ENCODE measurements at places on chromosomes 5 and 9.

GRCh38 chr9:76873056-76873792 lies 32.7 kb downstream of the PRUNE2 start:
- DNase-seq: no peak

DNA sequence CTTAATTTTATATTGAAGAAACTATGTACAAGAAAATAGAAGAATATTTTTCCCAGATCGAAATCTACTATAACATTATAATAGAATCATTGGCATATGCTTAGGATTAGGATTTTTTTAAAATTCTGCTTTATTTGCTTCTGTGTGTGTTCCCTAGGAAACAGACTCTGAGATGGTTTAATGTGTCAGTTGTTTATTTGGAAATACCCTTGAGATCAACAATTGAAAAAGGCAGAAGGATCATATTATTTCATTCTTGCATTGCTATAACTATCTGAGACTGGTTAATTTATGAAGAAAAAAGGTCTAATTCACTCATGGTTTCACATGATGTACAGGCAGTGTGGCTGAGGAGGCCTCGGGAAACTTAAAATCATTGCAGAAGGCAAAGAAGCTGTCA lies 622.6 kb downstream of the PRR16 start:
- no peak for DNase-seq

DNA sequence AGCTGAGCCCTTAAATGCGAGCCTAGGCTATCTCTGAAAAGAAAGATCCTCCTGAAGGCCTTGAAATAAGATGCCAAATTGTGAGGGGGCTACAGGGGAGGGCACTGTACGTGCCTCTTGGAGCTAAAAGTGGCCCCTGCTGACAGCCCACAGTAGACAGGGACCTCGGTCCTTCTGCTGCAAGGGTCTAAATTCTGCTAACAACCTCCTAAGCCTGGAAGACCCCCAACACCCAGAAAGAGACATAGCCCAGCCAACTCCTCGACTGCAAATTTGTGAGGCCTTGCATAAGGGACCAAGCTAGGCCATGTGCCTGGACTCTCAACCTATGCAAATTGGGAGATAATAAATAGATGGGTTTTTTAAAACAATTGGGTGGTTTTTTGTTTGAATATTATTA lies 54.7 kb downstream of the UBE2QL1 start:
- no peak for DNase-seq

- DNase-seq: no peak
These were observed 72.7 kb downstream of the NTNG2 start for GRCh38 chr9:132234535-132234934.

GRCh38 chr9:14245901-14246525 lies 67.9 kb downstream of the NFIB start:
- DNase-seq: no peak

GRCh38 chr5:155004138-155004744 lies 9.3 kb upstream of the KIF4B start:
- no peak for DNase-seq

- DNase-seq: no peak
These were observed 5.0 kb downstream of the STC2 start for GRCh38 chr5:173323106-173323798.

- DNase-seq: no peak
These were observed 29.7 kb upstream of the AKNA start for GRCh38 chr9:114417511-114417910.

- no peak for DNase-seq
These were observed 47.6 kb downstream of the AQP7 start for GRCh38 chr9:33354651-33355211.

GRCh38 chr9:120902569-120903535 lies 23.7 kb downstream of the TRAF1 start:
- no peak for DNase-seq

DNA sequence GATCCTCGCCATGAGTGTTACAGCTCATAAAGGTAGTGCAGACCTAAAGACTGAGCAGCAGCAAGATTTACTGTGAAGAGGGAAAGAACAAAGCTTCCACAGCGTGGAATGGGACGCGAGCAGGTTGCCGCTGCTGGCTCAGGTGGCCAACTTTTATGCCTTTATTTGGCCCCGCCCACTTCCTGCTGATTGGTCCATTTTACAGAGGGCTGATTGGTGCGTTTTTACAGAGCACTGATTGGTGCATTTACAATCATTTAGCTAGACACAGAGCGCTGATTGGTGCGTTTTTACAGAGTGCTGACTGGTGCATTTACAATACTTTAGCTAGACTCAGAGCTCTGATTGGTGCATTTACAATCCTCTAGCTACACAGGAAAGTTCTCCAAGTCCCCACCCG lies 13.9 kb downstream of the PLK2 start:
- no peak for DNase-seq

- DNase-seq: no peak
These were observed 4.0 kb downstream of the SEC61B start for GRCh38 chr9:99226054-99226453.

DNA sequence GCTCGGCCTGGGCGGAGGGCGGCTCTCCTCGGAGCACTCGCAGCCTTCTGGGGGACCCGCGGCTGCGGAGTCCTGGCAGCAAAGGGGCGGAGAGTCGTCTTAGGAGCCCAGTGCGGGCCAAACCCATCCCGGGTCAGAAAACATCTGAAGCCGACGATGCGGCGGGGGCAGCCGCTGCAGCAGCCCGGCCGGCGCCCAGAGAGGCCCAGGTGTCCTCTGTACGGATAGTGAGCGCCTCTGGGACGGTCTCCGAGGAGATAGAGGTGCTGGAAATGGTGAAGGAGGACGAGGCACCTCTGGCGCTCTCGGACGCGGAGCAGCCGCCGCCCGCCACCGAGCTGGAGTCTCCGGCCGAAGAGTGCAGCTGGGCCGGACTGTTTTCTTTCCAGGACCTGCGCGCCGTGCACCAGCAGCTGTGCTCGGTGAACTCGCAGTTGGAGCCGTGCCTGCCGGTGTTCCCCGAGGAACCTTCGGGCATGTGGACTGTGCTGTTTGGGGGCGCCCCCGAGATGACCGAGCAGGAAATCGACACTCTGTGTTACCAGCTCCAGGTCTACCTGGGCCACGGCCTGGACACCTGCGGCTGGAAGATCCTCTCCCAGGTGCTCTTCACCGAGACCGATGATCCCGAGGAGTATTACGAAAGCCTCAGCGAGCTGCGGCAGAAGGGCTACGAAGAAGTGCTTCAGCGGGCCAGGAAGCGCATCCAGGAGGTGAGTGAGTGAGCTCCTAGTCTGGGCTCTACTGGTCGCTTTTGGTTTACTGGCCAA lies 1.2 kb downstream of the JMY start:
- peak; percentile 42 for DNase-seq

- DNase-seq: no peak
These were observed 146.9 kb downstream of the TENT4A start for GRCh38 chr5:6859951-6860638.

DNA sequence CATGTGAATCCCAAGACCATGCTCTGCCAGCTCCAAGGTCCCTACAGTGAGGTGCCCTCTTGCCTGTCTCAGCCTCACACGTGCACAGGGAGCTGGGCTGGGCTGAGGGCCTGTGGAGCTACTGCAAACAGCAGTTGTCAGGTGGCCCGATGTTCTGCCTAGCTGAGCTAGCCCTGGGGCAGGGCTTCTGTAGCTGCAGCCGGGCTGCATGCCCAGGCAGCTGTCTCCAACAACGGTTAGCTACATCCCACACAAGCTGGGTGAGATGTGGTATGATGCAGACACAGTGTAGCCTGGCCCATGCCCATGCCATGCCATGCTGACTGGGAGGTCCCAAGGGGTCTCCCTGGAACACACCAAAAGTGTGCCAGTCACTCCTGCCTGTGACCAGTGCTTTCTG lies 62.0 kb downstream of the MACROH2A1 start:
- DNase-seq: no peak

GRCh38 chr5:138616508-138616907 lies 41.3 kb upstream of the HSPA9 start:
- no peak for DNase-seq

Data from CD8-positive, alpha-beta memory T cell (primary cell).